ENCODE measurements at places on chromosomes 11 and 22.

DNA sequence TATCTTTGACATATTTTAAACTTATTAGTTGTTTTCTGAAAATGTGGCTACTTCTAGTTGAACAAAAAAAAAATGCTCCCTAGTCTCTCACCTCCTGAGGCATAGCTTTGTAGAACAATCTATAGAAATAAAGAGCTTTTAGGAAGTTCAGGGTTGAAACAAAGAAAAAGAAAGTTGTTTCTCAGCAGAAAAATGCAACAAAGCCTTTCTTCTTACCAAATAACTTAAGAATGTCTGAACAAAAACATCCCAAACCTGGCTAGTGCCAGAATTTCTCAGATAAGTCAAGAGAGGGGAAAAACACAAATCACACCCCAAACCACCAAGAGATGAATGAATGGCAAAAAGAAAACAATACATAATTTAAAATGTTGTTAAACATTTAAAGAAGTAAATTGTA lies 114.1 kb downstream of the MAML2 start:
- no peak for DNase-seq

DNA sequence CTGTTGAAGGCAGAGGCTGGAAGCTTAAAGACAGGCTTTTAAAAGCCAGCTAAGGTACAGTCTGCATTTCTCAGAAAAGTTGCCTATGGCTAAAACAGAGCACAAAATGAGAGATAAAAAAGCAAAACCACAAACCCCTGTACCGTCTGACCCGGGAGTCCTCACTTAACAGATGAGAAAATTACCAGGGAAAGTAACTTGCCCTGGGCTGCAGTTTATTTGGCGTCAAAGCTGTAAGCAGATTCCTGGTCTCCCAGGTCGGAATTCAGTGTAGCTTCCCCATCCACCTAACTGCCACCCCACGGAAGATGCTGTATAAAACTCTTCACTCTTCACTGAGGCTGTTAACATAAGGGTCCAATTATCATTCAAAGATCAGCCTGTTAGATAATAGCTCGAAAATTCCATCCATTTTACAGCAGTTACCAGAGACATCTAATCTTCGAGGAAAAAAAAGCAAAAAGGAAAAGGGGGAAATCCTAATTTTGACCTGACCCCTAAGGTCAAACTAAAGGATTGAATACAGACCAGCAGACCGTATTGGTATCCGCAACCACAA lies 1.5 kb downstream of the TCF20 start:
- no peak for DNase-seq

DNA sequence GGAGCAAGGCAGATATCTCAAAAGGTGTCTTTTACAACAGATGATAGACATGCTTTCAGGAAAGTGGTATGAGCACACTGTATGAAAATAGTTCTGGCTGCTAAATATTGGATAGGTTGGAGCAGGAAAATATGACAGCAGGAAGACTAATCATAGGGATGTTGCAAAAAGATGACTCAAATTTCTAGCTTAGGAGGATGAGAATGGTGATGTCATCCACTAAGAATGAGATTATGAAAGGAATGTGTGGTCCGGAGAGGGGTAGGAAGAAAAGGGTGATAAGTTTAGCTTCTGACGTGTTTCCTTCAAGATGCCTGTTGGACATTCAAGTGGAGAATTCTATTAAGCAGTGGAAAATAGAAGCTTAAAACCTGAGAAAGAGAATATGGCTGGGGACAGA lies 46.4 kb downstream of the RCN1 start:
- DNase-seq = no peak

DNA sequence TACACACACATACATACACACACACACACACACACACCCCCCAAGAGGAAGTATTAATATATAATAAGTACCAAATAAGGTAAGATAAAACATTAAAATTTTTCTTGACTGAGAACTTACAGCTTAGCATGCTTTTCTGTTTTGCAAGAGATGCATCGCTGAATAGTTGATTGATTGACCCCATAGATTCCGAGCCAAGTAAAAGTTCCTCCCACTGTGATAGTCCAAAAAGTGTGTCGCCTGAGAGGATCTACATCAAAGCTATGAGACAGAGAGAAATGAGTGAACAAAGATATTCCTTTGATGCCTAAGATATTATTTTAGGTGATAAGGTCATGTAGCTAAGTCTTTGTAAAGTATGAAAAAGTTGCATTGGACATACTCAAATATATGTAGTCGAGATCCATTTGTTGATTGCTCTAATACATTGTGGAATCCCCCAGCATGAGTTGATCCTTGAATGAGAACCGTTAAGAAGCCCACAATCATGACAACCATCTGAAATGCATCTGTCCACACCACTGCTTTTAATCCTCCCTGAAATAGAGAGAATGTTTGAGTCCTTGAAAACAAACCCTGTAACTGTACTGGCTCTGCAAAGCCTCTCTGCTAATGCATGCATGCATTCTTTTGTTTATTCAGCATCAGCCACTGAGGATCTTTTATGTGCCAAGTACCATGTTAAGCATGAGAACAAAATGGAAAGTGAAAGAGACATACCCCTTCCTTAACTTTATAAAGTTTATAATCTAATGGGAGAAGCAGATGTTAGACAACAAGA lies 18.3 kb downstream of the SLC5A12 start:
- no peak for DNase-seq

GRCh38 chr11:66081505-66081904 lies 11.4 kb downstream of the PACS1 start:
- peak; percentile 84 for DNase-seq

- DNase-seq = no peak
These were observed 49.1 kb downstream of the JAM3 start for GRCh38 chr11:134118006-134118405.

- DNase-seq = no peak
These were observed 3.1 kb downstream of the HDHD5 start for GRCh38 chr22:17155941-17156340.

DNA sequence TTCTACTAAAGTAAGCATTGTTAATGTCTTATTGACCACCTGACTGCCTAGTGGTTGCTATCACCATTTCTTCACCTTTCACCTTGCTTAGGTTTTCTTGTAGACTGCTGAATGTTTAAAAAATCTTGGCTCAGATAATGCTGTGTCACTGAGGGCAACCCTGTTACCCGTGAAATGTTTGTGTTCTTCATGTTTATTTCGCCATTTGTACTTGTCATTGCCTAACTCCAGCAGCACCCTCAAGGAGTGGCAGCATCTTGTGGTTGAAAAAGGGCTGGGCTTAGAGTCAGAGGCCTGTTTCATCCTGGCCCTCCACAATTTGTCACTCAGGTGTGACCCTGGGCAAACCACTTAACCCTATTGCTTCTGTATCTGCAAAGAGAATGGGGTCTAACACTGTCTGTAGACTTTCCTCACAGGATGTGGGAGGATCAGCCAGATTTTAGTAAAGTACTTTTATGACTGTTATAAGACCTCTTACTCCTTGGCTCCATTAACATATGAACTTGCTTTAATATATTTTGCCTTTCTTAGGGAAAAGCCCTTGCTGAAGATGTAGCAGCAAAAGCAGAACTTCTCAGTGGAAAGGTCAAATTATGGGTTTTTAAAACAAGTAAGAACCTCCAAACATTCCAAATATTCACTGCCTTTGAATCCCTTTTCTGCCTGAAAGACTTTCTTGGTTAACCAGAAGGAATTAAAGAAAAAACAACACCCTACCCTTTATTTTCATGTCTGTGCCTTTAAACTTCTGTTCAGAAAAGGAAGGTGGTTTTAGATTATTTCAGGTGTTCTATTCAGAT lies 154.5 kb upstream of the C11orf87 start:
- no peak for DNase-seq

DNA sequence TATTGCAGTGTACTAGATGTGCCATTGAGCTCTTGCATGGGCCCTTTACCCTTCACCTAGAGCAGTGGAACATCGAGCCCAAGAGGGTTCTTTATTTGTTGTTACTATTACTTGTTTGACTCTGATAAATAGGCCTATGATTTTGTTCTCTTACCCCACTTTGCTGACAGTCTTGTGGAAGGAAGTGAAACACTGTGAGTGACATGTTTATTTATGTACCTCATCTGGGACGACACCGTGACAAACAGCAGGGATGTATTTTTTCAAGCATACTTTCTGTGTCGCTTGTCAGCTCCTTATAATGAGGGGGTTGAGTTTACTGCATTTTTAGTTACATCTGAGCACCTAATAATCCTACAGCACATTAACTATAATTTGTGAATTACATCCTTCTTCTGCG lies 1010.3 kb upstream of the TENM4 start:
- no peak for DNase-seq

DNA sequence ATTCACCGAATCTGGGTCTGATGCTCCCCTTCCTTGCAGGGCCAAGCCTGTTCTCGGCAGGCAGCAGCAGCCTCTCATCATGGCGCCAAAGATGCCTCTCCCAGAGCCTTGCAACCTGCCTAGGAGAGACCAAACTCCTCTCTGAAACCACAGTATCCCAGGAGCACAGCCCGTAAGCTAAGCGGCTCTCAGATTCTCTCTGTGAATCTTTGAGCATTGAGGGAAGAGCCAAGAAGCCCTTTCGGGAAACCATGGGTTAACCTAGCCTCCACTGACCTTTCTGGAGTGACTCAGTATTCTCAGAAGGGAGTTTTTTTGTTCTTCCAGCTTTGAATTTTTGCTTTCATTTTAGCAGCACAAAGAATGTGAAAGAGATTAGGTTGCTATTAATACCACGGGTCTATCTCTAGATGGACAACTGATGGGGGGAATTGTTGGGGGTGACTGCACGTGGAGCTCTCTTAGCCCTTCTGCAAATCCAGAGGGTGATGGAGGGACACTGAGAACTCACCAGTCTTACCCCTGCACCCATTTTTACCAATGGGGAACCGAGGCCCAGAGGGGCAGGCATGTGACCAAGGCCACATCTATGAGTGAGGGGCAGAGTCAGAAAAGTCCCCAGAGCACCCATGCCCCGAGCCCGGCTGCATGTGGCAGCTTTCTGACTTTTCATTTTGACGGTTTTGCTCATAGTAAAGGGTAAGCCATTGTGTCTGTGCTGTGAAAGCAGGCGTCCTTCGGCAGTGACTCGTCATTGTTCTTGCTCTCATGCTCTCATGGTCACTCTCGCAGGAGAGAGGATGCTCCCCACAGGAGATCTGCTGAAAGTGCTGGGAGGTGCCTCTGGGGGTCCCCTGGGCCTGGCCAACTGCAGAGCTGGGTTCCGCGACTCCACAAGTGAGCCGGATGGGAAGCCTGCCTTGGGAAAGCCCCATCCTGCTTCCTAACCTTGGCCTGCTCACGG lies 36.0 kb downstream of the IRAG1 start:
- no peak for DNase-seq

- no peak for DNase-seq
These were observed 13.0 kb upstream of the OPCML start for GRCh38 chr11:133545199-133545803.

Data from CD4-positive, alpha-beta T cell treated with Interleukin-15 for 1 hour (primary cell).